ENCODE measurements at places on chromosomes 1 and 21. TPM values are rescaled to one million over a fixed set of nuclear protein-coding genes. Genes with fewer than 3 reads are reported as not detected.

The S100A7 gene
- total RNA-seq: not detected

- DNase-seq: no peak
Observed at GRCh38 chr1:116292929-116293725, 79.9 kb upstream of the ATP1A1 start.

DNA sequence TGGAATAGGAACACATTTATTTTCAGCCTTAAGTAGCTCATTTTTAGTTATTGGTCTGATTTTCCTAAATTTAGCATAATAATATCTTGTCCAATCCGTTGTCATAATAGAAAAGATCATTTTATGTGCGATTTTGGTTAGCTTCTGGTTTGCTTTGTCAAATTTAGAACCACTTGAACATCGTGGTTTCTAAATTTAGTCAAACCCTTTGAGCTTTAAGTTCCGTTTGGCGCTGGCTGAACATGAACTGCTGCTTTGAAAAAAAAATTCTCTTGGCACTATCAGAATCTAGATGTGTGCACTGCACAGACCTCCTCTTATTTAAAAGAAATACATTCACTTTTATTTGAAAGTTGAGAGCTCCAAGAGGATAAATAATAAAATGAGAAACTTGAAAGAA is 370.6 kb downstream of the PTPRC start:
- no peak for DNase-seq

- no peak for DNase-seq
Observed at GRCh38 chr1:172003766-172004530, 162.7 kb downstream of the DNM3 start.

All from Peyer's patch (tissue), 4 donors.